Kidney tubule cell (primary cell): ENCODE measurements at places on chromosomes 6 and 20.

DNA sequence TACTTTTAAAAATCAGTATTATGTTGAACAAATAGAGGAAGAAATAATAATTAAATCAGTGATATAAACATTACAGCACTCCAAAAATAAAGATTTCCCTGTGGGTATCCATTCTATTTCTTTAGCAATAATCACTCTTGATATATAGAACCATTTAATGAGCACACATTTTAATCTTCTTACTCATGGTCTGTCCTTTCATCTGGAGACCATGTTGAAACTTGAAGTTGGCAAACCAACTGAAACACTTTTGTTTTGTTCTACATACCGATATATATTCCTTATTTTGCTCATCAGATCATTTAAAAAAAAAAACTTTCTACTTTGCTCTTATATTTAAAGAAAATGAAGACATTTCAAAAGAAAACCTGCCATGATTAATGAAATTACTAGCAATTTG, 13.4 kb downstream of the C6orf58 start:
- DNase-seq = no peak

DNA sequence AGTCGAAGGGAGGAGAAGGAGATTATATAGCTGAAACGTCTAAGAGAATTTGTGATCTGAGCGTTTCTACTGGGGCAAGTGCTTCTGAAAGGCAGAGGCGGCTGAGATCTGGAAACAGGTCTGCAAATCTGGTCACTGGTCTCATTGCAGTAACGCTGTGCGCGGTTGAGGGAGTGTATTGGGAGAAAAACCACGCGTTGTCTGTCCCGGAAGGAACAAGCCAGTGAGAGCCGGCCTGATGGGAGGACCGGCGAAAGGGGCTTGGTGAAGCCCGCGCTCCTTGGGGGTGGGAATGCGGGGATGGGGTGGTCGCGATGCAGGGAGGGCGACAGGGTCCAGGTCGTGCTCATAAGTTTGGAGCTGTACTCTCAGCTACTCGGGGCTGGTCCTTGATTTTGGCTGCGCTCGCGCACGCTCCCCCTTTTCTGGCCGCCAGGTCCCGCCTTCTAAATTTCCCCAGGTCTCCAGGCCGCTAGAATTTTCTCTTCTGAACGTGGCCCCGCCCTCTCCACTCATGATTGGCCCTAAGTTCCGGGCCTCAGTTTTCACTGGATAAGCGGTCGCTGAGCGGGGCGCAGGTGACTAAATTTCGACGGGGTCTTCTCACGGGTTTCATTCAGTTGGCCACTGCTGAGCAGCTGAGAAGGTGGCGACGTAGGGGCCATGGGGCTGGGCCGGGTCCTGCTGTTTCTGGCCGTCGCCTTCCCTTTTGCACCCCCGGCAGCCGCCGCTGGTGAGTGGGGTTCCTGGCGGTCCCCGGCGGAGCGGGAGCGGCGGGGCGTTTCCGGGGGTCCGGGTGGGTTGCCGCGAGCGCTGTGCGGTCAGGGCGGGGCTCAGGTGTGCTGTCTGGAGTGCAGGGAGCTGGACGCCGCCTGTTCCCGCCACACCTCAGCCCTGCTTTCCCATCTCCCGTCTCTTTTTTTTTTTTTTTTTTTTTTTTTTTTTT, at the start of gene MICB:
Gene MICB (plus strand): TSS at position 615 of the 946 bp plus-strand sequence. CDS start 49 bp downstream, at position 664.
- peak; percentile 88 for DNase-seq

DNA sequence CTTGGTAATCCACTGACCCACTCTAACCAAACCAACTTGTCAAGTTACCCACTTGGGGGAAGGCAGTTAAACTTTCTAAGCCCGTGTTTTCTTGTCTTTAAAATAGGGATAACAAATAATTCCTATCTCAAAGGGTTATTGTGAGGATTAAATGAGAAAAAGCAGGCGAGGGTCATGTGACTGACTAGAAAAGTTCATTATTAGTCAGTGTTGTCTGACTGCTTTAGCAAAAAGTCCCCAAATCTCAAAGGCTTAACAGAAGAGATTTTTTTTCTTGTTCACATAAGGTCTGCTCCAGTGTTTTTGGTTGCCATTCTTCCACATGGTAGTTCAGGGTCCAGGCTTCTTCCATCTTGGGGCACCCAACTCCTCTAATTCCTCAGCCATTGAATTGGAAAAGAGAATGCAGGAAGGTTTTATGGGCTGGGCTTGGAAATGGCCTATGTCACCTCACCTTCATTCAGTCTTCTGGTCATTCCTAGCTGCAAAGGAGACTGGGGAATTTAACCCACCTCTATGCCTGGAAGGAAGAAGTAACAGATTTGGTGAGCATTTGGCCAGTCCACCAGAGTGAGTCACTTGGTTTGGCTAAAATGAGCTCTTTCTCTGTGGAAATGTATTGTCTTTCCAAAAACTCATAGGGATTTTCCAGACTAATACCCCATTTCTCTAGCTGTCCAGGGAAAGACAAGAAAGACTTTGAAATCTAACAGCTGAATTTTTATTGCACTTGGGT, 77.0 kb downstream of the CAP2 start:
- DNase-seq = no peak

DNA sequence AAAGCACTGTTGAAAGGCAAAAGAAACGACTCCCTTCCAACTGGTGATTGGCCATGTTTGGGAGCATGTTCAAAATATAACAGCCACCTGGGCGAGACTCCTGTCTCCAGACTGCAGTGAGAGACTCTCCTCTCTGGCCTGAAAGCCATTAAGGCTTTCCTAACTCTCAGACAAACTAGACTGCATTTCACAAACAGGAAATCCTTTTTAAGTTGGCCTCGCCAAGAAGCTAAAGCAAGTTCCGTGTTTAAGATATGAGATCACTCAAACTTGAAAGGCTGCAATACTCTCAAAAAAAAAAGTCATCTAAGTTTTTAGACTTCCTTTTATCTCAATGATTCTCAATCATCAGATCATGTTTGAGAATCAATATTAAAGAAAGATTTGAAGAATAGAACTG, 117.0 kb downstream of the TFAP2A start:
- no peak for DNase-seq

DNA sequence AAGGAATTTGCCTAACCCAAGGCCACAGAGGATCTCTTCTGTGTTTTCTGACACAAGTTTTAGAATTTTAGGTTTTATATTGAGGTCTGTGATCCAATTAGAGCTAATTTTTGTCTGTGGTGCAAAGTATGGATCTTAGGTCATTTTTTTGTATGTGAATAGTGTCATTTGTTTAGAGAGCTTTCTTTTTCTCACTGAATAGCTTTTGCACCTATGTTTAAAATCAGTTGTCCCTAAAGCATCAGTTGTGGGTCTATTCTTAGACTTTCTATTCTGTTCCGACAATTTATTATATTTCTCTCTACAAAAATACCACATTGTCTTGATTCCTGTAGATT, 341 bp upstream of the MCM9 start:
- DNase-seq = no peak

GRCh38 chr6:142478117-142478516, 176.3 kb downstream of the ADGRG6 start:
- DNase-seq = peak; percentile 79

- DNase-seq = peak; percentile 26
Observed at GRCh38 chr6:159169557-159170332, 545 bp downstream of the FNDC1 start.

- no peak for DNase-seq
Observed at GRCh38 chr6:33856031-33856590, 52.3 kb upstream of the MLN start.

- DNase-seq = peak; percentile 30
Observed at GRCh38 chr6:159109391-159109790, 59.8 kb upstream of the FNDC1 start.

GRCh38 chr6:83546636-83547035, 34.3 kb downstream of the PRSS35 start:
- peak; percentile 44 for DNase-seq

GRCh38 chr6:35727935-35728682, 8.7 kb upstream of the ARMC12 start:
- DNase-seq = peak; percentile 93

- DNase-seq = no peak
Observed at GRCh38 chr6:144515761-144516160, 230.6 kb downstream of the UTRN start.

DNA sequence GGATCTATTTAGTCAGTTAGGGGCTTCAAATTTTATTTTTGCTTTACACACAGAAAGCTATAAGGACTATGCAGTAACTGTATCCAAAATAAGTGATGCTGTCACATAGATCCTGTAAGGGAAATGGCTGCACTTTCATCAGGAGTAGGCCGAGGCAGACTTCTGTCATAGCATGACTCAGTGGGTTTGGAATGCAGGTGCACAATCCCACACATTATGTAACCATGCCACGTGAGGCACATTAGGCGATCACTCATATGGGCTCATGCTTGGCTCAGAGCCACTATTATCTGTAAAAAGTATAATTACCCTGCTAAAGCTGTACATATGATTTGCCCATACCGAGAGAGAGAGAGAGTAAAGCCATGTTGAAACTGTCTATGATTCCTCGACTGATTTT, 1189.4 kb upstream of the EYS start:
- peak; percentile 76 for DNase-seq

GRCh38 chr6:109257494-109257893, 124.8 kb downstream of the CD164 start:
- DNase-seq = no peak

DNA sequence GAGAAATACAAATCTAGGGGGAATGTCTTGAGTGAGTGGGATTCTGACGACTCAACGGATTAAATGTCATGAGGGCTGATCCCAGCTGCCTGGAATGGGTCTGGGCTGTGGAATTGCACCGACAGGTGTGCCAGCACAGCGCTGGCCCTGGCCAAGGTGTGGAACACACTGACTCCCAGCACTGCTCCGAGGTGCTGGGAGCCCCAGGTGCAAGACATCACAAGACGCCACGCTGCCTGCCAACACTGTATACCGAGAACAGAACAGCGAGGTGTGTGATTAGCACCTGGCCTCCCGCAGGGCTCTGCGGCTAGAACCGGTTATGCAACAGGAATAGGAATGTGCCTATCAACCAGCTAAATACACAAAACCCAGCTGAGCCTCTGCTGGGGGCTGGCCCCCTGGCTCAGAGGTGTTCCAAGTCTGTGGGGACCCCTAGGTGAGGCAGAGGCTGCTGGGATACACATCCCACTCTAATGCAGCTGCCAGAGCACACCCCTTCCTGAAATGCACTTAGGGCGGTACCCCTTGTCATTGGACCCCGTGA, 24.8 kb upstream of the APMAP start:
- peak; percentile 67 for DNase-seq

DNA sequence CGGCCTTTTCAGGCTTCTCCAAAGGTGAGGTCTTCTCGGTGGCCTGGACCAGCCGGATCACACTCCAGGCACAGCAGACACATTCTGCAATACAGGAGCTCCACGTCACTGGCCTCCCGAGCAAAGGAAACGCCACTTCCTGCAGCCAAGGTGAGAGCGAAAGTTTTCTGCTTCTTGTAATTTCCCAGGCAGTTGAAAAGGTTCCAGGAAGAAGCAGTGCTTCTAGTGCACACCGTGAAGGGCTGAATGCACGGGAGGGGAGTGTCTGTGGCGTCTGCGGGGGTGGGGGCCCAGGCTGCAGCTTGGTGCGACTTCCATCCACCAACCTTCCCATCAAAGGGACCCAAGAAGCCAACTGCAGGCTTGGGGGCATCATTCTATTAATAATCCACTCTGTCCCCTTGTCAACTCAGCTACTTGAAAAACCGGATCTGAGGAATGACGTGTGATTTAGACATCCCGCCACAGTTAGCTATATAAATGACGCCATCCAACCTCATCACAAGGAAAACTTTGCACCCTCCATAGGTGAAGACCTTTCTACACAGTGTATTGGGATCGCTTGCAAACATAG, 61.1 kb downstream of the NFATC2 start:
- peak; percentile 37 for DNase-seq

DNA sequence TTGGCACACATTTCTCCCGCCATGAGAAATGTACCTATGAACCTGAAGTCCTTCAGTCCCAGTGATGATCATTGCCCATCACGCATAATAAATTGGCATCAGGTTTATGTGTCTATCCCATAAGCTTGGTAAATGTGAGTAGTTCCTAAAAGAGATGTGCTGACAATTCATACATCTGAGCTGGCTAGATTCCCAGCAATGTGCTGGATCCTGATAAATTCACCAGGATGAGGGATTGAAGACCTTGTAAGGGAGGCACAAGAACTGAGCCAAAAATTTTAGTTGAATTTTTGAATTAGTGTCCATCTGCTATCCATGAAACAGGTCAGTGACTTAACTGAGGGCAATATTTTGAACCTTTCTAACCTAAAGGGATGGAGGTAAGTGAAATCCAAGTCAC, 267.9 kb upstream of the CITED2 start:
- no peak for DNase-seq

- DNase-seq = no peak
Observed at GRCh38 chr20:44017905-44018258, 103.2 kb downstream of the TOX2 start.

- DNase-seq = peak; percentile 13
Observed at GRCh38 chr6:132651062-132651461, 7.9 kb downstream of the TAAR1 start.

DNA sequence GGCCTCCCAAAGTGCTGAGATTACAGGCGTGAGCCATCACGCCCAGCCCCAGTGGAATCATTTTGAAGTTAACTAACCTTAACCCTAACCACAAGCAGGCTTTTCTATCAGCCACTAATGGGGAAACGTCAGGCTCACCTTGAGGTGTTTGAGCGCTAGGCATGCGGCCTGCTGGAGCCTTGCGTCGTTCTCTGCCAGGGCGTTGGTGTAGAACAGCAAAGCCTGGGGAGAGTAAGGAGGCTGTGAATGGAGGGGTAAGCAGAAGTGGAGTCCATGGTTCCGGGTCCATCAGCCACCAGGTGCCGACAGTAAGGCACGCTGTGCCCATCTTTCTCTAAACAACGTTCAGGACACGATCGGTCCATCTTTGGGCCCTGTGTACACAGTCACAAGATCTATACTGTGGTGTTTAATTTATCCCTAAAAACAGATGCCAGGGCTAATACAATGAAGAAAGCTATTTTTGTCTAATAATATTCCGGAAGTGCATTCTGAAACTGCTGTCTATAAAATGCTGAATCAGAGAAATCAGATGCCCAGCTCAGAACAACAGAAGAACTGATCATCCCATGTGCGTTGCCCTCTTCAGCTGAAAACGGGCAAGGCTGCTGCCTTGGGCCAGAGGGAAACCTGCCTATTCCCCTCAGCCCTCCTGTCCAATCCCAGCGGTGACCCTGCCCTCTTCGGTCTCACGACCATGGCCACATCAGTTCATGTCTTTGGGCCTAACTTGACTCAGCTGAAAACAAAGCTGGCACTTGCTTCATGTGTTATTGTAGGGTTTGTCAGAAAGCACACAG, 79.6 kb downstream of the PTPN1 start:
- DNase-seq = no peak

- no peak for DNase-seq
Observed at GRCh38 chr6:52475307-52475706, 55.2 kb downstream of the EFHC1 start.

- no peak for DNase-seq
Observed at GRCh38 chr6:163738725-163739407, 324.3 kb downstream of the QKI start.

- DNase-seq = no peak
Observed at GRCh38 chr20:49103019-49103418, 56.9 kb downstream of the CSE1L start.
